ENCODE measurements at places on chromosomes 7 and 10.

DNA sequence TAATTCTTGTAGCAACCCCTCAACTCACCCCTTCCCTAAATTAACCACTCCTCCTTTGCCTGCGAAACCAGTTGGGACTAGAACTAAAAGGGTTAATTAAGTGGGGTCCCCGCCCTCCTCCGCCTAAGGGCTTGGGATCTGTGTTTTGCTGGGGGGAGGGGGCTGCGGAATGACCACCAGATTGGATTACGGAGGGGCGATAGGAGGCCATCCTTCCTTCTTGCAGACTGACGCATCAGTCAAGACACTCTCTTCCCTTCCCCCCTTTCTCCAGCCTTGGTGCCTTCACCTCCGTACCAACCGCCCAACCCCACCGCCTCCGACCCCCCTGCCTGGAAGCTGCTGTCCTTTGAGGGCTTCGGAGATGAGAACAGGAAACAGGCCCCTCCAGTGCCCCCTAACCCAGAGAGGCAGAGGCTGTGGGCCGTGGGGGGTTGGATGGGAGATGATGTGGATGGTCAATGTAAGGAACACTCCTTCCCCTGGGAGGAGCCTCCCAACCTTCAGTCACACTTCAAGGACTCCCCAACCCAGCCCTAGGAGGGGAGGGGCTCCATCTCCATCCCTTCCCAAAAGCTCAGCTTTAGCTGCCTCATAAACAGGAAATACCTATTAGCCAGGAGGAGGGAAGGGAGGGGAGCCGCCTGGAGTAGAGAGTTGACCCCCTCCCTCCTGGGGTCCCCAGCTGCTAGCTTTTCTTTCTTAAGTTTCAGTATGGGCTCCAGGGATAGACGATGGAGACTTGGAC, 997 bp upstream of the LDB1 start:
- DNase-seq = no peak

DNA sequence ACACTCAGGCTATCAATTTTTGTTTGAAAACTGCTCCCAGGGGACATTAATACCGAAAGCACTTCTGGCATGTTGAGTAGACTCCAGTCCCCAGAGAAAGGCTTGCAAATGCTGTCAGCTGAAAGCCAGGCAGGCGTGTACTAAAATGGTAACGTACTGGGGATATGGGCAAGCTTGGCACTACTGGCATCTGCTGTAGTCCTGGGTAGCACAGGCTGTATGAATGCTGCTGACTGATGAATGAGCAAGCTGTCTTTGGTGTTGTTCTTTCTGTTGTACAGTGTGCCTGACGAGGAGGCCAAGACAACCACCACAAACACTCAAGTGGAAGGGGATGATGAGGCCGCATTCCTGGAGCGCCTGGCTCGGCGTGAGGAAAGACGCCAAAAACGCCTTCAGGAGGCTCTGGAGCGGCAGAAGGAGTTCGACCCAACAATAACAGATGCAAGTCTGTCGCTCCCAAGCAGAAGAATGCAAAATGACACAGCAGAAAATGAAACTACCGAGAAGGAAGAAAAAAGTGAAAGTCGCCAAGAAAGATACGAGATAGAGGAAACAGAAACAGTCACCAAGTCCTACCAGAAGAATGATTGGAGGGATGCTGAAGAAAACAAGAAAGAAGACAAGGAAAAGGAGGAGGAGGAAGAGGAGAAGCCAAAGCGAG, 53.5 kb upstream of the AGBL3 start:
- no peak for DNase-seq

DNA sequence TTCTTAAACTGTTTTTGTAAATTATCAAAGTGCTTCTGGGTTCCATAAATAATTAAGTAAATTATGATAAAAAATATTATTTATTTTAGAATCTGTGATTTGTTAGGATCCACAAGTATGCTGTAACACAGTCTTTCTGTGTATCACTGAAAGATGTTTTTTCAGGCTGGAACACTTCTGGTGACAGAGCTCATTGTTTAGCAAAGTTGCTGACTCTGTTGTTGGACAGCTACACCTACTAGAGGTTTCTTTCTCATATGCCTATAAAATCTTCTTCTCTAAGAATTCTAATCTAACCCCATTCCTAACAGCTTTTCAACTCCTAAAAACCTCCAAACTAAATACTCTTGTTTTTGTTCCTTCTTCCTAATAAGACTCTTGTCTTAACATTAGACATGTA, 176.8 kb downstream of the THSD7A start:
- DNase-seq = no peak

- no peak for DNase-seq
Measured at GRCh38 chr10:63692220-63692896, 171.2 kb downstream of the REEP3 start.

- DNase-seq = no peak
Measured at GRCh38 chr7:45267262-45267661, 109.7 kb downstream of the RAMP3 start.

DNA sequence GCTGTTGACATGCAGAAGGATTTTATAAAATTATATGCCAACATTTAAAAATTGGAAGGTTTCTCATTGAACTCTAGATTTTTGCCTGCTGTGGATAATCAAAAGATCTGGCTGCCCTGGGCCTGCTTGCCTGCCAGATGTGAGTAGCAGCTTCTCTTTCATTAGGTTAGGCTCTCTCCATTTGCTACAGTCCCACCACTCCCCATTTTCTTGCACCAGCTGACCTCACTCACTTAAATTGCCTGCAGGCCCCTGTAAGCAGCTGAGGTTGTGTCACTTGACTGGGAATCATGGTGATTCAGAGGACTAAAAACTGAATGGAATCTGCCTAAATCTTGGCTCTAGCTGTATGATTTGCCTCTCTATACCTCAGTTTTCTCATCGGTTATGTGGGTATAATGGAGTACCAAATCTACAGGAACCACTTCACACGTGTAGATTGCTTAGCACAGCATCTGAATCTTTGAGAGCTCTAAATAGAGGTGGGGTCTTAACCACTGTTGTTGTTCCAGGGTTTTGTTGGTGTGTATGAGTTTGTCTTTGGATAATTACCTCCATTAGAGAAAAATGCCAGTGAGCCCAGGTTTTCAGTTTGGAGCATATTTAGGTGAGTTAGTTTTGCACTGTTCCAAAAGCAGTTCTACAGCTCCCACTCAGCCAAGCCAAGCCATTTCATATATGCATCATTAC, 18.6 kb upstream of the RAPGEF5 start:
- no peak for DNase-seq

DNA sequence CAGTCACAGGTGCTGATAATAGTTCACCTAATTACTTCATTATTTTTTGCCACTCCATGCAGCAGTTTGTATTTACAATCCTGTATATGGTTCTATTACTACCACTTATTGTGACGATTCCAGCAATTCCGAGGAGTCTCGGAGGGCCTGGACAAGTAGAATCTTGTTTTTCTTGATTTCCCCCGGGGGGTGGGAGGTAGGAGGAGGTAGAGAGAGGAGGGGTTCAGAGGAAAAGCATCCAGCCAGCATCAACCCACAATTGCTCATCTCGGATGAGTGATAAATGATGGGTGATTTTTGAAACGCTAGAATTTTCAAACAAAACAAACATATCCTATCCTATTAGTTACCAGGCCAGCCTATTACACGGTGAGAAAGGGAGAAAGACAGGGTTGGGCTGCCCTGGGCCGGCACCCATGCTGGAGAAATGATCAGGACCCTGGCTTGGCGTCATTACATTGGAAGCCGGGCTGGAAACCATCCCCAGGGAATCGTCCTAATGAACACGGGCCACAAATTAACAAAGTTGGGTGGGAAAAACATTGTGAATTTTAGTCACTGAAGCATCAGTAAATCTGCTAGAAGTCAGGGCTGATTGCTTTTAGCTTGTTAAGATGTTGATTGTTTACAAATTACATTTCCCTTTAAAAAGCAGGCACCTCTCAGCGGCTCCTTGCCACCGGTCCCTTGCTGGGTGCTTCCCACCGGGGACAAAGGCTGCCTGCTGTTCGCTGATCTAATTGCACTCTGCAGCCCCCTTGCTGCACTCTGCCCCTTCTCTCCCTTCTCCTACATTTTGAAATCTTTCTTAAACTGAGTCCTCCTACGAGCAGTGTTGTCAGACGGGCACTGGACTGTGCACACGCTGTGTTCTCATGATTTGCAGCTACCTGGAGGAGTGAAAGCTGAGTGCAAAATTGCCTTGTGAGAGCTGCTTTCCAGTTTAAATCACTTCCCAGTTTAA, 95.5 kb downstream of the FAM204A start:
- DNase-seq = no peak

DNA sequence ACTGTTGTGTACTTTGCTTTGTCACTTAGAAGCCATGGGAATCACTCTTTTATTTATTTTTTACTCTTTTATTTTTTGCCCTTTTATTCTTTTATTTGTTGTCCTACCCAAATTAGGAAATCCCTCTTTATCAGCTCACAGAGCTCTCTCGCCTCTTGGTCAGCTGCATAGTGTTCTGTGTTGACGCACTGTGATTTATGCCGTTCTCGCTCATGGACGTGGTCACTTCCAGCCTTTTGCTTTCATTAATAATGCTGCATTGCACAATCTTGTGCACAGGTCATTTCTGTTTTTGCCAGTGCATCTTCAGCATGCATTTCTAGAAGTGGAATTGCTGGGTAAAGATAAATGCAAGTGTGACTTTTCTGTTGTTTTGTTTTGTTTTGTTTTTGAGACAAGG, 42.3 kb downstream of the FBH1 start:
- DNase-seq = no peak

DNA sequence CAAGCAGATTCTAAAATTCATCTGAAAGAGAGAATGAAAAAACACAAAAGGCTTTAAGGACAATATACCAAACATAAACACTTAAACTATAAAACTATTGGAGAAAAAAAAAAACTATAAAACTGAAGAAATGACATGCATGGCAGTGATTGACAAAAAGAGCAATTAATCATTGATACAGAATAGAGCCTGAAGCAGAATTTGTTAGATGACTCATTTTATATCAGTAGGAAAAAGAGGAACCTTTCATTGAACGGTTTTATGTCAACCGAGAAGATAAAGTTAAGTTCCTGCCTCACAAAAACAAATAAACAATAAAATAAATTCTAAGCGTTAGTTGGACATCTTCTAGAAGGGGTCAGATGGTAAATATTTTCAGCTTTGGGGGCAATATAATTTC, 23.3 kb downstream of the NPY start:
- no peak for DNase-seq

GRCh38 chr10:7444551-7445121, 33.8 kb upstream of the SFMBT2 start:
- peak; percentile 40 for DNase-seq

GRCh38 chr7:22681312-22681711, 45.7 kb upstream of the IL6 start:
- no peak for DNase-seq

- DNase-seq = no peak
Measured at GRCh38 chr10:78269060-78269459, 235.4 kb downstream of the RPS24 start.

DNA sequence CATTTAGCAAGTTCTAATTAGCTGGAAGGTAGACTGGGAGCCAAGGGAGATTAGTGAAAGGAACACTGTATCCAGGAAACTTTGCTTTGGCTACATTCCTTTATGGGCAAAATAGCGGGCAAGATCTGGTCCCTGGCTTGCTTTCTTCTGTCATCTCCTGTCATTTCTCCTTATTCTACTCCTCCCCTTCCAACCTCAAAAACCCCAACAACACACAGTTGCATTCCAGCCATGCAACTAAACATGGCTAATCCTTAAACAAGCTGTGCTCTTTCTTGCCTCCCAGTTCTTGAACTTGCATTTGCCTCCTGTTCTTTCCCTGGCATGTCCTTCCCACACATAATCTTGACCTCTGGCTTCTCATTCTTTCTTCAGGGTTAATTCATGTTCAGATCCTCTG, 59.5 kb upstream of the CDCA7L start:
- DNase-seq = no peak

- no peak for DNase-seq
Measured at GRCh38 chr10:110959379-110960332, 40.3 kb downstream of the SHOC2 start.

DNA sequence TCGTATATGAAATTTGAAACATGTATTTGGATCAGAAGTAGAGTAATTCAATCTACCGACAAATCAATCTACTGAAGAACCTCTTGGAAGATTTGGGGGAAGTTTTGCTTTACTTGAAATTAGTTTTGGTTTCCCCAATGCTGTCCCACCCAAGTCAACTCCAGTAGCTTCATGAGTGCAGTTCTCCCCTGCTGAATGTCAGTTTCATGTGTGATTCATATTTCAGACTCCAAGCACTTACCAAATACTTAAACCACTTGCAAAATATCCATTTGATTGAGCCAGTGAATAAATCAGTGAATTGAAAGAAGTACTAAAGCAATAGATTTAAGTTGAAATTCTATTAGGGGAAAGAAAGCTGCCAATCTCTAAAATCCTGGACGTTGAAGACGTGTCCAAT, 9.3 kb downstream of the CALML5 start:
- DNase-seq = no peak

DNA sequence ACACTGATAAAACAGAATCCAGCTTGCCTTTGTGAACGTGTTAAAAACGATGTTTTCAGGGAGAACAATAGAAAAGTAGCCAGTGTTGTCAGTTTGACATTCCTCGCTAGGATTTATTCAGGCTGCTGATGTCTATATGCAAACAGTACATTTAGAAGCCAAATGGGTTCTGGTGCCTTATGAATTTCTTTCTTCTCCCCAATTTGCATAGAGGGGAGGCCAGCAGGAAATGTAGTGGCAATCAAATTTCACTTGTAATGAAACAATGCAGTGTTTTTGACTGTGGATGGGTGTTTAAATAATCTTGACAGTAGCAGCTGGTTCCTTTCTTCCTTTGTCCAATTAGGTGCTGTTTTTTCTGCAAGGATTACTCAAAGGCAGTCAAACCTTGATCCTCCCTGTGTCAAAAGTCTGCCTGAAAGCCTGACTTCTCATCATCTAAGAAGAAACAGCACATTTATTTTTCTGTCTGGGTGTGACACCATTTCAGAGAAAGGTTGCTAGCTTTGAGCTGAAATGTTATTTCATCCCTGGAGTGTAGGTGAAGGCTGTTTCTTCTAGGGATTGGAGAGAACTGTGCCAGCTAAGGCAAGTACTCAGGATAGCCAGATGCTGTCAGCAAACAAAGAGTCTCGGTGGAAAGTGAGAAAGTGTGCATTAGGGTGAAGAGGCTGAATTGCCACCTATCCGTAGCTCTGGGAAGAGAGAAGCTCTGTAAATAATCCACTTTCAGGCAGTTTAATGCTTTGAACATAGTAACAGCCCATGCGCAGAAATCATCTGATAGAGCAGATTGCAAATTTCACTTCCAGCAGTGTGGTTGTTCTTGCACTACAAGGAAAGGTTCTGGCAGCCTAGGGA, 36.6 kb upstream of the ZNRF2 start:
- DNase-seq = no peak

Data from body of pancreas (tissue), 4 donors.